Gastroesophageal sphincter (tissue), 4 donors: ENCODE measurements at places on chromosomes 12 and 14. TPM values are rescaled to one million over a fixed set of nuclear protein-coding genes. Genes with fewer than 3 reads are reported as not detected.

GPRC5A gene
- 2.9 TPM for total RNA-seq

MMAB gene
- total RNA-seq, result 39.6 TPM

GRCh38 chr14:21309238-21309636 is 29.4 kb downstream of the RPGRIP1 start:
- no peak for ATAC-seq

- peak; percentile 36 for ATAC-seq
These were observed 26.4 kb downstream of the ACTN1 start for GRCh38 chr14:68952531-68953195.

- no peak for ATAC-seq
These were observed 73.5 kb downstream of the TTC7B start for GRCh38 chr14:90742729-90743128.
